Parietal lobe (tissue), 2 donors: ENCODE measurements at places on chromosomes 1 and 21. TPM values are rescaled to one million over a fixed set of nuclear protein-coding genes. Genes with fewer than 3 reads are reported as not detected.

Gene SIM2
- not detected for total RNA-seq

Gene RIMKLA
- total RNA-seq, result 32.6 TPM

Gene CHML
- 67.0 TPM for total RNA-seq

Gene HAX1
- total RNA-seq, result 47.6 TPM

Gene SELENBP1
- total RNA-seq, result 5.3 TPM

Gene LEMD1
- total RNA-seq, result 11.0 TPM

Gene FAM72C
- 0.31 TPM for total RNA-seq

Gene LAX1
- total RNA-seq, result not detected

Gene ADAMTS1
- 3.4 TPM for total RNA-seq

Gene WDR26
- total RNA-seq, result 103 TPM

Gene TNFRSF1B
- 1.9 TPM for total RNA-seq

Gene LRRC41
- 63.2 TPM for total RNA-seq

Gene TIE1
- 15.7 TPM for total RNA-seq

Gene BCL2L15
- total RNA-seq, result 3.8 TPM

Gene FAM110D
- 0.31 TPM for total RNA-seq

Gene S100A7
- total RNA-seq, result not detected

Gene CHRNB2
- total RNA-seq, result 31.0 TPM

Gene AUNIP
- 1.3 TPM for total RNA-seq

Gene IL20
- not detected for total RNA-seq

Gene DIO1
- not detected for total RNA-seq

Gene GBP2
- not detected for total RNA-seq

Gene KCNK2
- 66.0 TPM for total RNA-seq

Gene TNFRSF8
- not detected for total RNA-seq

Gene RRP1B
- total RNA-seq, result 23.5 TPM

Gene PPP1R8
- total RNA-seq, result 48.5 TPM

Gene EDARADD
- 3.1 TPM for total RNA-seq

Gene AMY2A
- not detected for total RNA-seq

Gene POTED
- not detected for total RNA-seq

Gene ZNF684
- 8.1 TPM for total RNA-seq

Gene TRAF3IP3
- total RNA-seq, result not detected

Gene LCE3E
- total RNA-seq, result not detected

Gene SNX7
- 80.1 TPM for total RNA-seq

Gene CCDC185
- total RNA-seq, result not detected

Gene IPP
- total RNA-seq, result 11.6 TPM

Gene OR1C1
- not detected for total RNA-seq

Gene PLEKHM2
- 41.0 TPM for total RNA-seq

Gene TMIGD3
- total RNA-seq, result 1.3 TPM

Gene MTF1
- 5.0 TPM for total RNA-seq

Gene KCNA3
- 36.0 TPM for total RNA-seq

Gene CNR2
- not detected for total RNA-seq

Gene ATPAF1
- 42.6 TPM for total RNA-seq

Gene FCRL3
- total RNA-seq, result not detected

Gene SYTL1
- total RNA-seq, result not detected

Gene DIRAS3
- total RNA-seq, result 1.9 TPM

Gene UTS2
- total RNA-seq, result not detected

Gene CCDC24
- 7.8 TPM for total RNA-seq

Gene MNDA
- total RNA-seq, result 1.3 TPM

Gene MATN1
- total RNA-seq, result 0.31 TPM

Gene MROH9
- not detected for total RNA-seq

Gene ZNF648
- total RNA-seq, result 0.31 TPM

Gene KIFAP3
- total RNA-seq, result 239 TPM

Gene SPRR2A
- total RNA-seq, result not detected

Gene TADA1
- 39.8 TPM for total RNA-seq

Gene SFN
- total RNA-seq, result 0.63 TPM

Gene HNRNPCL1
- not detected for total RNA-seq

Gene APCS
- not detected for total RNA-seq

Gene S100A3
- not detected for total RNA-seq
